ENCODE measurements at places on chromosomes 11 and 22.

- peak; percentile 83 for DNase-seq
These were observed 27.6 kb downstream of the CD5 start for GRCh38 chr11:61129639-61130523.

GRCh38 chr11:19659529-19659928 lies 53.1 kb upstream of the NAV2 start:
- DNase-seq, result no peak

GRCh38 chr11:107337917-107338316 lies 119.7 kb downstream of the CWF19L2 start:
- DNase-seq, result no peak

DNA sequence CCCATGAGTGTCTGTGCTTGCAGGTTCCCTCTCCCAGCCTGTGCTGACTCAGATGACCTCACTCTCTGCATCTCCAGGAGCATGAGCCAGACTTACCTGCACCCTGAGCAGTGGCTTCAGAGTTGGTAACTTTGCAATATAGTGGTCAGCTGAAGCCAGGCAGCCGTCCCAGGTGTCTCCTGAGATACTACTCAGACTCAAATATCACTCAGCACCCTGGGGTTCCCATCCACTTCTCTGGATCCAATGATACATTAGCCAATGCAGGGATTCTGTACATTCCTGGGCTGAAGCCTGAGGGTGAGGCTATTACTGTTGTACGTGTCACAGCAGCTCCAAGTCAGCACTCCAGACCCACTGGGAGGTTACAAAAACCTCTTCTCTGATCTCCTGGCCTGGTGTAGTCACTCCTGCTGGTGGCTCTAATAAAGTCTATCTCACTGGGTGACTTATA lies 87.8 kb upstream of the TOP3B start:
- no peak for DNase-seq

DNA sequence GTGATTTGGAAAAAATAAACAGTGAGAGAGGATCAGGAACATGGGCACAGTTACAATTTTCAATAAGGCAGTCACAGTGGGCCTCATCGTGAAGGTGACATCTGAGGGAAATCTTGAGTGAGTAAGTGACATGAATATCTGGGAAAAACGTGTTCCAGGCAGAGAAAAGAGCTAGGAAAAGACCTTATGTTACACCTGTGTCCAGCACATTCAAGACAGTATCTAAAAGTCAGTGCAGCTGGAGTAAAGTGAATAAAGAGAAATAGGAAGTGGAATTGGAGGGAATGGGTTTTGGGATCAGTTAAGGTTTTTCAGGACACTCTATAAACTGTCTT lies 827.5 kb upstream of the FAT3 start:
- no peak for DNase-seq

DNA sequence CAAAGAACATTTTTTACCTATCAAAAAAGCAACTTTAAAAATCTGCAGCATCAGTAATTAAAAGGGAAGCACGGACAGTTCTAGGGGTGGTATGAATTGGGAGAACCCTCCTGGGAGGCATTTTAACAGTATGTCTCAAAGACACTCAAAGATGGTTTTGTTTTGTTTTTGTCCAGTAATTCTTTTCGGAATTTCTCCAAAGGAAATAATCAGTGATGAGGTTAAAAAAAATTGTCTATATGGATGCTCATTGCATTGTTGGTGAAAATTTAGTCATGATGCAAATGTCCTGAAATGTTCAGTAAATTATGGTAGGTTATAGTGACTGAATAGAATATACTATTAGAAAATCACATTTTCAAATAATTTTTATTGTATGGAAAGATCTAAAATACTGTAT lies 115.1 kb downstream of the ATXN10 start:
- no peak for DNase-seq

DNA sequence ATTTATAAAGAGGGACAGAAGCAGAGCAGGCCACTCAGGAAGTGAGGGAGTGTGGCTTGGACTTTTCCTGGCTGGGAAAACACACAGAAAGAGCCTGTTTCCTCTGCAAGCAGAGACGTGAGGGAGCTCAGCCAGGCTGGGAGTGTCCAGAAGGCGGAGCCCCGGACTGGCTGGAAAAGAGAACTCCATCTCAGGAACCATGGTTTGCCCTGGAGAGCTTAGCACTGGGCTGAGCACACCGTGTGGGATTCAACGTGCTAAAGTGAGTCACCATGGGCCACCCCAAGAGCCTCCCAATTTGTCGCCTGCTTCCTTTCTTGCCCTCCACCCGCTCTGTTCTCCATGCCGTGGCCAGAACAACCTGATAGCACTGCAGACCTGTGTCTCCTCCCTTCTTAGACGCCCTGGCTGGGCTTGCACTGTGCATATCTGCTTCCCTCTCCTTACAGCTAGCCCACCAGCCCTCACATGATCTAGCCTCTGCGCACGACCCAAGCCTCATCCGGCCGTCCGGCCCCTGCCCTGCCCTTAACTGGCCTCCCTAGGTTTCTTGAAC lies 51.8 kb downstream of the GALNT18 start:
- no peak for DNase-seq

DNA sequence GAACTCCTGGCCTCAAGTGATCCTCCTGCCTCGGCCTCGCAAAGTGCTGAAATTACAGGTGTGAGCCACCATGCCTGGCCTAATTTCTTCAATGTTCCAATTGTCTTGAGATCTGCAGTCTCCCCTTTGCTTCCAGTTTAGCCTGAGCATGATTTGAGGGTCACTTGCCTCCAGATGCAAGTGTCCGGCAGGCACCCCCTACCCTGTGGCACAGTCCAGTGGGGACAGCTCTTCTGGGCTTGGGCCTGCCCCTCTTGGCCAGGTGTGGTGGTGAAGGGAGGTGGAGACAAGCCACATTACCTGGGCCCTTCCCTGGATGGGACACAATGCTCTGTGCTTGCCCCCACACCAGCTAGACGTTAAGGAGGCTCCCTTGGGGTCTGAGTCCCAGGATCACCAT lies 21.3 kb upstream of the CACNG2 start:
- DNase-seq, result no peak

- no peak for DNase-seq
These were observed 2.8 kb upstream of the BSX start for GRCh38 chr11:122984186-122985011.

DNA sequence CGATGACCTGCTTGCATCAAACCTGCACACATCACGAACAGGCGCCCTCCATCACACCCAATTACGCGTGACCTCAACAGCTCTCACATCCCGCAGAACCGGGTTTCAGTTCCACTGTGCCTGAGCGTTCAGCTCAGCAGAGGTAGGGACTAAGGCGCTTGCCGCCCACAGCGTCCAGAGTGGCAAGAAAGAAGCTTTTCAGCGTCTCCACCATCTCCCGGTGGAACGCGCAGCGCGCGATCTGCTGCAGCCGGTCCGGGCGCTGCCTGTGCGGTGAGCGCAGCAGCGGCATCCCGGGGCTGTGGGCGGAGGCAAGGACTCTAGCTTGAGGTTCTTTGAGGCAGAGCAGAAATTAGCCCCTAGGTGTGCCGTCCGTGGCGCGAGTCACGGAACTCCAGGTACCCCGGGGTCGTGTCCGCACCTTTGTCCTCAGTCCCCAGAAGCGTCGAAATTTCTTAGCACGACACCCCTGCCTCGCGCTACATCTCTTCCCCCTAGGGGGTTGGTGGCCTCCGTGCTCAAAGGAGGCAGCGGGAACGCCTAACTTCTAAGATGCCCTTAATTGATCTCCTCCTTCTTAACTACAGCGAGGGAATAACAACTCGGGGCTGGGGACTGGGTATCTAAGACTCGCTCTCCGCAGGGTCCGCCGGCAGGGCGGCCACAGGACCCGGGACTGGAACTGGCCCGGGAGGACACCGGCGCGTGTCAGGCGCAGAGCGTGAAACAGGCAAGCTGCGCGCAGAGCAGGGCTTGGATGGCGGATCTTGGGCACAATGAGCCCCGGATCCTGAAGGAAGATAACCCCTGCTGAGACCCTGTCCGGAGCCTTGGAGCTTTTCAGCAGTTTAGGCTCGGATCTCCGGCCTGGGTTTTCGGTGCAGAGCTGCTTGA lies 1.7 kb upstream of the CALCA start:
- DNase-seq, result peak; percentile 20

DNA sequence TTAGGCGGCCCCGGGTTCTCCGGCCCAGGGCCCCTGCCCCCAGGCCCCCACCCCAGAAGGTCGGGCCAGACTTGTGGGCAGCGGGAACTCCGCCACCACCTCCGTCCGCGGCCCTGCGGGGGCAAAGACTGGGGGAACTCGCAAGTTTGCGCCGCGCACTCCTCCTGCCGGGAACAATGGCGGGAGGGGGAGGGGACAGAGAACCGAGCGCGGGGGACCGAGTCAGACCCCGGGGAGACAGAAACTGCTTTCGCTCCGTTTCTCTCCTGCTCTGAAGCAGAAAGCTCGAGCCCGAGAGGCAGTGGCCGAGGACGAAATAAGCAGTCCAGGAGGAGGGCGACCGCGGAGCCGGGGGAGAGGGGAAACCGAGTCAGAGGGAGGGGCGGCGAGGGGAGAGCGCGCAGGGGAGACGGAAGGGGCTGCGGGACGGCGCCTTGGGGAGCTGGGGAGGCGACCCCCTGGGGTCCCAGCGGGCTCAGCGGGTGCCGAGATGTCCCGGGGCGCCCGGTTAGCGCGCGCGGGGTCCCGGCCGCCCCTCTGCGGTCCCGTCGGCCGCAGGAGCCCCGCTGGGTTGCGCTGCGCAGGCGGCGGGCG lies 555 bp downstream of the TP53I11 start:
- no peak for DNase-seq

DNA sequence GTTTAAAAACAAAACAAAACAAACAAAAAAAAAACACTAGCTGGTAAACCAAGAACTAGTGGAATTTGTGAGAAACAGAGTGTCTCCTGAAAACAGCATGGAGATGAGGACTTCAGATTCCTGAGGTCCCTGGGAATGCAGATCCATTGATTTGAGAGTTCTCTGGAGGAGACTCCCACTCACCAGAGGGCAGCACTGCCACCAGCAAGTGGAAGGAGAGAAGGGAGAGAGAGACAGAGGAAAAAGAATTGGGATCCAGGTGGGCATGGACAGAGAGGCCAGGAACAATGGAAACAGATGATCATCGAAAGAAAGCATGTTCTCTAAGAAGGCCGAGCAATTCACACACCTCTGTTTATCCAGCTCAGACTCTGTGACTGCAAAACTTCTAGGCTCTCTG lies 31.8 kb downstream of the ETS1 start:
- DNase-seq, result no peak

- no peak for DNase-seq
These were observed 30.5 kb downstream of the CDPF1 start for GRCh38 chr22:46219636-46220035.

DNA sequence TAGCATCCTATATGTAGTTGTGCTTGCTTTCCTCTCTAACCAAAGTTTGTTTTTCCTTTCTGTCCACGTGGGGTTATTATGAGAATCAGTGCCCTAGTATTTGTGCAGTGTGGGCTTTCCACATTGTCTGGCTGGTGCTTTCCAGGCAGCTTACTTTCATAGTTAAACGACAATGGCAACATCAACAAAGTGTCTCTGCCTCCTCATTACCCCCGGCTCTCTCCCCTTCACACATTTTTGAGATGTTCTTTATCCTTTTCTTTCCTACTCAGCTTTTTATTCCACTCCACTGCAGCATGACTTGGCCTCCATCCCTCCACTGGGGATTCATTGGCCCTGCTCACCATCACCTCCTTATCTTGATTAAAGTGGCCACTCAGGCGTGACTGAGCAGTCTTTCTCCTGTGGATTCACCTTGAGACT lies 19.1 kb downstream of the SPECC1L start:
- DNase-seq, result no peak

DNA sequence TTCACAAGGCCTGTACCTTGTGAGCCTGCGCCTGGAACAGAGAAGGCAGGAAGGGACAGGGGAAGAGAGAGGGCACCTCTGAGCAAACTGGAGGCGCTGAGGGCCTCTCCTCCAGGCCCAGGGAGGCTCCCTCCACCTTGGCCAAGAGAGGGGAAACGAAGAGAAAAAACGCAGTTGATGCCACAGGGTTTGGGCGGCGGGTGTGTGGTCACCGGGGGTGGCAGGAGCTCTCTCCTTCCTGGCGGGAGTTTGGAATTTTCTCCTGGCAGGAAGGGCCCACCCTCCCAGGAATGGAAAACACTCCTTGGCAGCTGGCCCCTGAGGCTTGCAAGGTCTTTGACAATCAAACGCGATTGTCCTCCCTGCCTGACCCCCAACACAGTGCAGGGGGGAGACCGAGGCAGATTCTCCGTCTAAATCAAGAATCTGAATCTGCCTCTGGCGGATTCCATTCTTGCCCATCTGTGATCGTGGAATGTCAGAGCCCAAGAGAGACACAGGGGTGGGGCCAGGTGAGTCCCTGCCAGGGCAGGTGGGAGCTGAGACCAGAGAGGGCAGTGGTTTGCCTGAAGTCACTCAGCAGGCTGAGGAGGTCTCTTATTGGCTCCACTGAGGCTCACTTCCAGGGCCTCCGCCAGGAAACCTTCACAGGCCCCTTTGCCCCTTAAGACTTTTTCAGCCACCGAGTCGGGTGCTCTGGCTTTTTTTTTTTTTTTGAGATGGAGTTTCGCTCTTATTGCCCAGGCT lies 21.0 kb downstream of the RPL3 start:
- no peak for DNase-seq

DNA sequence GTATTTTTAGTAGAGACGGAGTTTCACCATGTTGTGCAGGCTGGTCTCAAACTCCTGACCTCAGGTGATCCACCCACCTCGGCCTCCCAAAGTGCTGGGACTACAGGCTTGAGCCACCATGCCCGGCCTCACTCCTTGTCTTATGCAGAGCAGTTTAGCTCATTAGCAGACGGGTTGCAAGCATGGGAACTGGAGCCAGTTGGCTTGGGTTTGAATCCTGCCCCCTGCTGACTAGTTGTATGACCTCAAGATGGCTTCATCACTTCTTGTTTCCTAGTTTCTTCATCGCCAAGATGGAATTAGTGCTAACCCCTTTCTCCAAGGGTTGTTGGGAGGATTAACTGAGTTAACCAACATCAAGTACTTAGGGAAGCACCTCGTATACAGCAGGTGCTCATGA lies 23.4 kb upstream of the RASD2 start:
- no peak for DNase-seq

DNA sequence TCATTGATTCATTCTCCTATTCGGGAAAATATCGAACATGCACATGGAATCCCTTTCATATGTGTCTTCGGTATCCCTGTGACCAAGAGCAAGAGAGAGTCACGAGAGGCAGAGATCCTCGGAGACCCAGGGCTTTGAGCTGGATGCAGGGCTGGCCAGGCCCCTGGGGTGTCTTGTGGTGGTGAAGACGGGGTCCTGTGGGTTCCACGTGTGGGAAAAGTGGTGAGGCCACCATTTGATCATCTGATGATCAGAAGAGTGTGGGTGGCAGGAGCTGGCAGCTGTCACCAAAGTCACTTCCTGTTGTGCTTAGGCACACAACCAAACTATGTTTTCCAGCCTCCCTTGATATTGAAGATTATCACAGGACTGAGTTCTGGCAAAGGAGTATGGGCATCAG lies 94.0 kb downstream of the BRD1 start:
- DNase-seq, result no peak

DNA sequence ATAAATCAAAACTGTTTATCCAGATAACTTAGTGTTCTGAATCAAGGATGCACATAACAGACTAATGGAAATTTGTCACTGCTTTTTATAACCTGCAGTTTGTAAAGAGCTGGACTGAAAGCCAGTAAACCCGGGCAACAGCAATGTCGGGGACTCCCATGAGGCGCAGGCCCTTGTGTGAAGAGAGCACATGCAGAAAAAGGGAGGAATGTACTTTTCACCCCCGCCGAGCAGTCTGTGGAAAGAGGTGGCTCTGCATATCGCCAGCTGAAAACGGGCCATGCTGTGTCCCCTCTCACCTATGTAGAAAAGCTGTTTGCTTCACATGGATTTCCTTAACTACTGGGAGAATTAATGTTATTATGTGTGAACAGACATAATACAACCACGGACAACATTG lies 291.2 kb downstream of the CADM1 start:
- no peak for DNase-seq
